Fibroblast of lung (primary cell): ENCODE measurements at places on chromosomes 12 and 14. TPM values are rescaled to one million over a fixed set of nuclear protein-coding genes. Genes with fewer than 3 reads are reported as not detected.
A peak's percentile ranks its signal among the peaks of the same experiment; 100 is the strongest.

DNA sequence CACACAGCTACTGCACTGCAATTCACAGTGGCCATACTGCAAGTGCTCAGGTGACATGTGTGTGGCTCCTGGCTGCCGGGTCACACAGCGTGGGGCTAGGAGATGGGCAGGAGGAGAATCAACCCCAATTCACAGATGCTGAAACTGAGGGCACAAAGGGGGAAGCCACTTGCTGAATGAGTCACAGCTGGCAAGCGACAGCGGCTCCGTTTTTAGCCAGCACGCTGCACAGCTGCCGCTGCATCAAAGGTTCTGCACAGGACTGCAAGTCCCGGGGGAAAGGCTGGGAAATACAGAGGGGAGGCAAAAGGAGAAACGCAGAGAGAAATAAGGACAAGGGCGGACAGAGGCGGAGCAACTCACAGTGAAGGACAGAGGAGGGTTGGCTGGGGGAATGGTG lies 57.9 kb downstream of the KDM2B start:
- H3K27ac ChIP-seq: no peak overlapping the region

- peak; percentile 4 for DNase-seq
- no peaks in the 10 kb centered on the region for H3K36me3 ChIP-seq
- H3K27me3 ChIP-seq: no peaks in the 10 kb centered on the region
- H3K4me1 ChIP-seq: peaks cover 3% of the 10 kb centered on the region
- H3K4me3 ChIP-seq: peak overlapping the region; percentile 81
Measured at GRCh38 chr14:96390965-96391292, 999 bp upstream of the AK7 start.

GRCh38 chr14:104561124-104561557 lies 18.4 kb upstream of the C14orf180 start:
- no peaks in the 10 kb centered on the region for H3K4me1 ChIP-seq
- DNase-seq: no peak
- no peak overlapping the region for H3K27ac ChIP-seq
- H3K4me3 ChIP-seq: no peak overlapping the region

DNA sequence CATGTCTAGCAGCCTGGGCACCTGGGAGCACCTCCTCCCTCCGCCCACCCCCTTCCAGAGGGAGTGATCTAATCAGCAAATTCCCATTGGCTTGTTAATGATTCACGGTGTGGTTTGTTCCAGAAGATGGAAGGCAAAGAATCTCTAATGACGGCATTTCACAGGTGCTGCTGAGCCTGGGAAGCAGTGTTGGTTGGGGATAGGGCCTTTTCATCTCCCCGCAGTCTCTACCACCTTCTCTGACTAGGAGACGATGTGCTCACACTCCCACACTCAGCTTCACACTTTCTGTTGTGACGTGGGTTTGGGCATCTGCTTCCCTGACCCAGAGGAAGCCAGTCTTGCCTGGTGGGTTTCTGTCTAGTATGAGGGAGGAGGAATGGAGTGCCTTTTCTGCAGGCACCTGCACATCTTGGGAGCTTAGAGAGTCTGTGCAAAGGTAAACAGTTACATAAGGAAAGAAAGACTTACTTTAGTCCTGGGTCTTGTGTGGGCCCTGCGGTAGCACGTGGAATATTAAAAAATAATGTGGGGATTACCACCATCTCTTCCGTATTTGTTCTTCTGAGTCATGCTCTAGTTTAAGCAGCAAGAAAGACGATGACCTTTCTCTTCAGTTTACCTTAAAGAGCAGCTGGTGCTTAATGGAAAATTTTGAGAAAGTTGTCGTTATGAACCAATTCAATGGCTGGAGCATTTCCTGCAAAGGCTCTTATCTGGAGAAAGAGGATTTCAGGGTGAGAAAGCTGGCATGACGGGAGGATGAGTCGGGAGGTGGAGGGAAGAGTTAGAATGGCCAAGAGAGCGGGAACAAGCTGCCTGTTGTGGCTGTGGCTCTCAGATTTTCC lies 70.6 kb upstream of the ARHGAP5 start:
- H3K4me3 ChIP-seq: no peak overlapping the region
- H3K36me3 ChIP-seq: no peaks in the 10 kb centered on the region
- DNase-seq: no peak
- H3K4me1 ChIP-seq: peaks cover 3% of the 10 kb centered on the region
- H3K27ac ChIP-seq: no peak overlapping the region

DNA sequence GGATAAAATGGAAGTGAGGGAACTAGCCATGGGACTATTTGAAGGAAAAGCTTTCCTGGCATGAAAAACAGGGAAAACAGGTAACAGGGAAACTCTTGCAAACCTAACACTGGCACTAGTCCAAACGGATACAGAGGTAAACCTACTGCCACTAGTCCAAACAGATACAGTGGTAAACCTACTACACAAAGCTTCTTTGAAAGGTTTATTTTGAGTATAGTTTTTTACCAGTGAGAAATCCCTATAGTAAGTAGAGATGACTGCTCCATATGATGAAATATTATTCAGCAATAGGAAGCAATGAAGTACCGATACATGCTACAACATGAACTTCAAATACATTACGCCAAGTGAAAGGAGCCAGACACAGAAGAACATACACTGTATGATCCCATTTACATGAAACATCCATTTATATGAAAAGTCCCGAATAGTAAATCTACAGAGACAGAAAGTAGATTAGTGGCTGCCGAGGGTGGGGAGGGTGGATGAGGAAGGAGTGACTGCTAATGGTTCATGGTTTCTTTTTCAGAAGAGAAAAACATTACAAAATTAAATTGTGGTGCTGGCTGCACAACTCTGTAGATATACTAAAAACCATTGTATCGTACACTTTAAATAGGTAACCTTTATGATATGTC lies 25.5 kb downstream of the SPTLC2 start:
- H3K36me3 ChIP-seq: peaks cover 3% of the 10 kb centered on the region
- no peaks in the 10 kb centered on the region for H3K4me1 ChIP-seq
- H3K27me3 ChIP-seq: no peaks in the 10 kb centered on the region
- no peak overlapping the region for H3K27ac ChIP-seq
- DNase-seq: no peak

GRCh38 chr12:54861927-54862326 lies 7.6 kb downstream of the MUCL1 start:
- no peaks in the 10 kb centered on the region for H3K4me1 ChIP-seq
- H3K27me3 ChIP-seq: no peaks in the 10 kb centered on the region
- no peaks in the 10 kb centered on the region for H3K36me3 ChIP-seq

GRCh38 chr12:5440978-5441377 lies 9.1 kb downstream of the NTF3 start:
- H3K4me1 ChIP-seq: peaks cover 14% of the 10 kb centered on the region
- H3K36me3 ChIP-seq: no peaks in the 10 kb centered on the region
- H3K27ac ChIP-seq: no peak overlapping the region
- H3K4me3 ChIP-seq: no peak overlapping the region
- no peak for DNase-seq

- peaks cover 16% of the 10 kb centered on the region for H3K36me3 ChIP-seq
- no peak for DNase-seq
- no peak overlapping the region for H3K4me3 ChIP-seq
- H3K27me3 ChIP-seq: no peaks in the 10 kb centered on the region
- H3K27ac ChIP-seq: no peak overlapping the region
Measured at GRCh38 chr14:100837805-100838350, 12.0 kb downstream of the MEG3 start.

DNA sequence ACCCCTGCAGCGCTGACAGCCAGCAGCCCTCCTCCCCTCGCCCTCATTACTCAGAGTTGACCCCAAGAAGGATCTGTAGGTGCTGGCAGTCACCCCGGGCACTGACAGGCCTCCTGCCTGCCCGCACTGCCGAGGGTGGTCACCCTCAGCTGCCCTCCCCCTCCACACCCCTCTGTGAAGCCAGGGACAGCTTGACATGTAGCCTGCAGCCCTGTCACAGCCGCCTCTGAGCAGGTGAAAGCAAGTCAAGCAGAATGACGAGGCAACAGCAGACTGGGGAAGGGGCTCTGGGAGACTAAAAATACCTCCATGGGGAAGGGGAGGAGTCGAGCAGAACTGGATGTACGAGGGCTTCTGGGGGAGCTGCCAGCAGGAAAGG lies 178.1 kb downstream of the DPF3 start:
- H3K4me1 ChIP-seq: peaks cover 8% of the 10 kb centered on the region
- DNase-seq: no peak
- H3K4me3 ChIP-seq: no peak overlapping the region
- peaks cover 6% of the 10 kb centered on the region for H3K36me3 ChIP-seq
- no peak overlapping the region for H3K27ac ChIP-seq
- no peaks in the 10 kb centered on the region for H3K27me3 ChIP-seq

DNA sequence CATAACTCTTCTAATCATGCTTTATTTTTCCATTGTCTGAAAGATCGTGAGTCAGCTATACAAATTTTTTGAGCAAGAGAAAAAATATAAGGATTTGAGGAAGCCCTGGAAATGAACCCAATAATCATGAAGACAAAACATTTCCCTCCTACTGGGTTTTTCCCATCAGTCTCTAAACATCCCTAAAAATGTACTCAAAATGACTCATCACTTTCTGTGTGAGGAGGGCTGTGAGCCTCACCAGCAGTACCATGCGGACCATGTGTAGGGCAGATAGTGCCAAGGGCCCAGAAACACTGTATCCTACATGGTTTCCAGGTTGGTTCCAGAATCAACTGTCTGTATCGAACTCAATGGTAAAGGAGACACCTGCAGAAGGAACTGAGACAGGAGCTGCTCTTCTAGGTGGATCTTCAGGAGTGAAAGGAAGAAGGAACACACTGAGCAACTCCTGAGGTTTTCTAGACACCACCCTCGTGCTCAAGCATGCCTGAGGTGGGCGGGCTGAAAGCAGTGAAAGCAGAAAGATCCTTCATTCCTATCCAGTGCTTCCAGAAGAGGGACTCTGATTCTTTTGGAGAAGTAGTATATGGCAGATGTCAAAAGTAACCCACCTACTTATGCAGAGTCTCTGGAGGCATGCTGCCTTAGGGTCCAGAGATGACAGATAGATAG lies 48.6 kb upstream of the RHOJ start:
- DNase-seq: peak; percentile 87
- H3K27ac ChIP-seq: no peak overlapping the region
- no peaks in the 10 kb centered on the region for H3K27me3 ChIP-seq
- no peaks in the 10 kb centered on the region for H3K36me3 ChIP-seq
- no peak overlapping the region for H3K4me3 ChIP-seq
- H3K4me1 ChIP-seq: no peaks in the 10 kb centered on the region

DNA sequence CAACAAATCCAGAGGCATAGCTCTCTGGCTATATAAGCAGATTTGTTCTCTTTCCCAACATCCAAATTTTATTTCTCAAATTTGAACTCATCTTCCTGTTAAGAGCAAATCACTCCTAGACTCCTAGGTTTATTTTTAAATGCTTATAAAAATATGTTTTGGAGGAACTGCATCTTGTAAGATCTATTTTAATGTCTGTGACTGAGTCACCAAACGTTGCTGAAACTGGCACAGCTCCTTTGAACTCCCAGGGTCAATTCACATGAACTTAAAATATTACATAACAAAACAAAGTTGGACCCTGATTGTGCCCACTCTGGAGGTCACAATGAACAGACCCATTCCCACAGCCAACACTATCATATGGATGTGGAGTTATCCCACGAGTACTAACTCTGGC lies 23.9 kb downstream of the ANAPC7 start:
- H3K4me1 ChIP-seq: no peaks in the 10 kb centered on the region
- peaks cover 9% of the 10 kb centered on the region for H3K36me3 ChIP-seq
- H3K27me3 ChIP-seq: no peaks in the 10 kb centered on the region

Gene KRT2
- polyA plus RNA-seq: not detected in 2 replicates

DNA sequence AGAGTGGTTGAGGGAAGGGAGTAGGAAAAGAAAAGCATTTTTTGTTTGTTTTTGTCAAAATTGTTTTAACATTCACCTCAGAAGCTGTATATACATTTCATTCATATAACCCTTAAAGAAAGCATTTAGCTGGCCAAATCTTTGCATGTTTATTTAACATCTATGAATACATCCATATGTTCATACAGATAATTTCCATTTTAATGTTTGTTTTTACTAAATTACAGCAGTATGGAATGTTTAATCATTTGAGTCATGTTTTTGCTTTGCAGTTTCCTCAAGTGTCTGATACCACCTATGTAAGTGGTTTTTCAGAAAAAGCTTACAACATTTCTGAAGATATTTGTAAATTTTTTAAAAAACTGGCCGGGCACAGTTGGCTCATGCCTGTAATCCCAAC lies 84.3 kb upstream of the ATF1 start:
- no peak overlapping the region for H3K27ac ChIP-seq
- DNase-seq: no peak
- no peaks in the 10 kb centered on the region for H3K27me3 ChIP-seq
- H3K36me3 ChIP-seq: no peaks in the 10 kb centered on the region
- peaks cover 2% of the 10 kb centered on the region for H3K4me1 ChIP-seq
- no peak overlapping the region for H3K4me3 ChIP-seq

Gene PYGL
- polyA plus RNA-seq: 37.8 and 56.2 TPM in 2 replicates

- H3K27ac ChIP-seq: no peak overlapping the region
- no peak overlapping the region for H3K4me3 ChIP-seq
- H3K4me1 ChIP-seq: peaks cover 3% of the 10 kb centered on the region
- H3K27me3 ChIP-seq: no peaks in the 10 kb centered on the region
- H3K36me3 ChIP-seq: no peaks in the 10 kb centered on the region
- peak; percentile 52 for DNase-seq
Measured at GRCh38 chr14:89813617-89814031, 140.9 kb downstream of the EFCAB11 start.

Gene ATL1
- 14.3 and 14.9 TPM in 2 replicates for polyA plus RNA-seq

Gene CLEC1B
- polyA plus RNA-seq: not detected in 2 replicates

Gene CDKN1B
- polyA plus RNA-seq: 12.6 and 21.4 TPM in 2 replicates

Gene OSBPL8
- 70.9 and 89.6 TPM in 2 replicates for polyA plus RNA-seq

Gene RNASE1
- polyA plus RNA-seq: not detected in 2 replicates

DNA sequence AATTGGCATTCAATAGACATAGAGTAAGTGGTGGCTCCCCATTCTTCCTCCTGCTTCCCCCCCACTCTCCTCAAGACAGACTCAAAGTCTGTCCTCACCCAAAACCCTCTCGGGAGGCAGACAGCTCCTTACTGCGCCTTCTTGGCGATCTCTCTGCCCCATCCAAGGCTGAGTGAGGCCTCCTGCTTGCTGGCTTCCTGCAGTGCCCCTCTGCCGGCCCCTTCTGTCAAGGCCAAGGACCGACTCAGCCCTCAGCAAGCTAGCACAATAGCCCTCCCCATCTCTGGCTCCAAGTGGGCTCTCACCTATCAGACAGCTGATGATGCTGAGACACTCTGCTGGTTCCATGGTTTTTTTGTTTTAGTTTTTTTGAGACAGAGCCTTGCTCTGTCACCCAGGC lies 62.5 kb upstream of the DLK1 start:
- peaks cover 2% of the 10 kb centered on the region for H3K4me1 ChIP-seq
- H3K36me3 ChIP-seq: no peaks in the 10 kb centered on the region
- H3K4me3 ChIP-seq: no peak overlapping the region
- H3K27ac ChIP-seq: no peak overlapping the region
- no peaks in the 10 kb centered on the region for H3K27me3 ChIP-seq

- no peaks in the 10 kb centered on the region for H3K4me1 ChIP-seq
- H3K36me3 ChIP-seq: peaks cover 7% of the 10 kb centered on the region
- no peaks in the 10 kb centered on the region for H3K27me3 ChIP-seq
- DNase-seq: no peak
- H3K4me3 ChIP-seq: no peak overlapping the region
Measured at GRCh38 chr12:113373969-113374368, 15.6 kb downstream of the PLBD2 start.
